ENCODE measurements at places on chromosomes 11 and 22. TPM values are rescaled to one million over a fixed set of nuclear protein-coding genes. Genes with fewer than 3 reads are reported as not detected.
A peak's percentile ranks its signal among the peaks of the same experiment; 100 is the strongest.

GRCh38 chr11:85875505-85875904, 20.3 kb downstream of the CCDC83 start:
- peak; percentile 28 for DNase-seq

- no peak for DNase-seq
Observed at GRCh38 chr11:1792461-1792860, 28.7 kb upstream of the CTSD start.

- peak; percentile 49 for DNase-seq
Observed at GRCh38 chr11:118353084-118353710, 6.2 kb upstream of the UBE4A start.

DNA sequence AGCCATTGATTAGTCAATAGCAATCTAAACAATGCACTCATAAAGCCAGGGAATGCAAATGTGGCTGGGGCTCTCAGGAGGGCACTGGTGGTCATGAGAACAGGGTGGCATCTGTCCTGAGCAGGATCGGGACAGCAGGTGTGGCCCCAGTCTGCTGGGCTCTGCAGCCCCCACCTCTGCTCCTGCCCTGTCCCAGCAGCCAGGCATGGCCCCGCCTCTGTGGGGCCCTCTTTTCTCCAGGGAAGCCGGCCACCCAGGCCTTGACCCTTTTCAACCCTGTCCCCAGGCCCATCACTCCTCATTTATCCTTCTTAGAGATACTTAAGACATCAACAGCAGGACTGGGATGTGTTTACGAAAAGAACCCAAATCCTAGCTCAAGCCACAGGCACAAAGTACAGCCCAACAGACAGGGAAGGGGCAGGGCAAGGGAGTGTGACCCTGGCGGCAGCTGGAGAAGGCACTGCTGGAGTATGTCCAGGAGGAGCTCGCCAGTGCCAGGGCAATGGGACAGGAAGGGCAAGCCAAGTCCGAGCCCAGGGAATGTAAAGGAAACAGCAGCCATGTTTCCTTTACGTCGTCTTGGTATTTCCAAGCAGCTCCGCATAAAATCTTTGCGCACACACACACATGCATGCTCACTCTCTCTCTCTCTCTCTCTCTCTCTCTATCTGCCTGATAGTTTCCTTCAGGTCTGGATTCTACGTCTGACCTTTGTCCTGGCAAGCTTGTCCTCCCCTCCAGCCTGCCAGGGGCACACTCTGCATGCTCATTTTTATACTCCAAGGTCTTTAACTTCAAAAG, 59.9 kb downstream of the DGCR2 start:
- no peak for DNase-seq

DNA sequence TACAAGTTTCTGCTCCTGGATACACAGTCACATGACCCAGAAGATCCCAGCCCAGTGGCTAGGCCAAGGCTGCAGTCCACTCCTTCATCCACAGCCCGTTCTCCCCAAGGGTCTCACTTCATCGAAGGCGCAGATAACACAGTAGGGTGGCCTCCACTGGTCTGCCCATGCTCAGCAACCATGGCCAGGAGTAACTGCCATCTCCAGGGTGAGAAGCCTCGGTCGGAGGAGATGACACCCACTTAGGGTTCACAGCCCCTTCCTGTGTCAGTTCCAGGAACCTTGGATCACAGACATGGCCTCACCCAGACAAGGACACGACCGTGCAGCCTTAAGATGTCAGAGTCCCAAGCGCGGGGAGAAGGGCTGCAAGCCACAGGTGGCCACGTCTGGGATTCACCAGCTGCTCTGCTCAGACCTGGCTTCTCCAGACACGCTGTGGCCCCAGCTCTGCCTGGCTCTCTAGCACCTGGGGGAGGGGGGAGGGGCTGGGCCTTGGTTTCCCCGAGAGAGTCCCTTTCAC, 2.6 kb downstream of the BET1L start:
- no peak for DNase-seq

- peak; percentile 96 for DNase-seq
Observed at GRCh38 chr11:12017243-12017678, 8.8 kb upstream of the DKK3 start.

DNA sequence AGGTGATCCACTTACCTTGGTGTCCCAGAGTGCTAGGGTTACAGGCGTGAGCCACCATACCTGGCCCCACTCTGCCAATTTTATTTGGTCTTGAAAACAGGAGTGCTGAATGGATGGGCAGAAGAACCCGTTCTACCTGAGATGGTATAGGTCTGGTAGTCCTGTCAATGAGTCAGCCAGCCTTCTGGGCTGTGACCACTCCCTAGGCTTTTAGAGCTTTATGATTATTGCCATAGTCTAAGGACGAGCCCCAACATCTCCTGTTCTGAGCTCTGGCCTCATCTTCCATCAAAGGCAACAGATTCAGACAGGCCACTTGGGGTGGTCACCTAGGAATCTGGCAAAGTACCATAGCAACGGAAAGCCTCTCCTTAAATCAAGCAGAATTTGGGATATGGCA, 11.5 kb downstream of the ZDHHC5 start:
- no peak for DNase-seq

- peak; percentile 43 for DNase-seq
Observed at GRCh38 chr22:50526834-50527801, 1.7 kb upstream of the SCO2 start.

DNA sequence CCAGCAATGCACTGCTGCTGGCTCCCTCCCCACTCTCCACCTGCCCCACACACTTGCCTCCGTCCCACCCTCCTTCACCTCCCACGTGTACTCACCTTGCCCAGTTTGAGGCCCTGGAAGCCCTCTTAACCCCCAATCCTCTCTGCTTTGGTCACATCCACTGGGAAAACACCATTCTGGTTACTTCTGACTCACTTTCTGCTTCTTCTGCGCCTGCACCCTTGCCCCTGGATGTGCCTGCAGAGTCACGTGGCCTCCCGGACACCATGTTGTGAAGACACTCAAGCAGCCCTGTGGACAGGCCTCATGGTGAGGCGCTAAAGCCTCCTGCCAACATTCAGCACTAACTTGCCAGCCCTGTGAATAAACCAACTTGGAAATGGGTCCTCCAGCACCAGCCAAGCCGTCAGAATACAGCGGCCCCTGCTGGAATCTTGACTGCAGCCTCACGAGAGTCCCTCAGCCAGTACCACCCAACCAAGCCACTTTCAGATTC, 2.6 kb upstream of the NAALADL1 start:
- DNase-seq, result peak; percentile 19

DNA sequence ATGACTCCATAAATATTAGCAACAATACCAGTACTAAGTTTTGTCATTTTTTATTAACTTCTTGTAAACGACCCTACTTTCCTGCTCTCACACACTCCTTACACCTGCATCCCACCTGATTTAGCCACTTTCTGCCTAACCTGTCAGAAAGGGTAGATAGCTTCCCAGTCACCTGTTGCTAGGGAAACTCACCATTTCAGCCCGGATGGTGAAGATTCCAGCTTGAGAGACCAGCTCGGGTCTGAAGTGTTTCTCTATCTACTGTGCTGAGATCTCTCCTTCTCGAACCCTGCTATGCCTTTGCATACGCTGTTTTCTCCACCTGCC, at the start of gene PARVG:
Gene PARVG (plus strand): TSS at position 220 of the 327 bp plus-strand sequence. CDS start 2,405 bp downstream, outside the sequence.
- DNase-seq, result no peak

DNA sequence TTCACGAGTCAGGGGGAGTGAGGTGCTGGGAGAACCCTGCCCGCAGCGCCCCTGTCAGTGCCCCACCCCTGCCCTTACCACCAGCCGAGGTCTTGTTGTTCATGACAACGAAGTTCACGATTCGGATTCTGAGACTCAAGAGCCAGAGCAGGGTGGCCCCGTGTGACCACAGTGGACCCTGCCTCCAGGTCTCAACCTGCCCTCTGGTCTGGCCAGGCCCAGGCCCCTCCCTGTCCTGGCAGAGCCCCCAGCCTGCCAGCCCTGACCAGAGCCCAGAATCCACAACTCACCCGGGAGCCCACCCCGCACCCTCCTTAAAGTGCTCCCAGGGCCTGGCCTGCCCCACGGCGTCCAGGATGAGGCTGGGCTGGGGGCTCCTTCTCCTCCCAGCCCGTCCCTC, 9.9 kb downstream of the ANO9 start:
- no peak for DNase-seq

GRCh38 chr11:78647986-78648875, 73.6 kb upstream of the NARS2 start:
- no peak for DNase-seq

GRCh38 chr11:30260813-30261212, 30.0 kb downstream of the FSHB start:
- DNase-seq, result no peak

GRCh38 chr22:30720263-30720837, 25.7 kb downstream of the OSBP2 start:
- no peak for DNase-seq

DNA sequence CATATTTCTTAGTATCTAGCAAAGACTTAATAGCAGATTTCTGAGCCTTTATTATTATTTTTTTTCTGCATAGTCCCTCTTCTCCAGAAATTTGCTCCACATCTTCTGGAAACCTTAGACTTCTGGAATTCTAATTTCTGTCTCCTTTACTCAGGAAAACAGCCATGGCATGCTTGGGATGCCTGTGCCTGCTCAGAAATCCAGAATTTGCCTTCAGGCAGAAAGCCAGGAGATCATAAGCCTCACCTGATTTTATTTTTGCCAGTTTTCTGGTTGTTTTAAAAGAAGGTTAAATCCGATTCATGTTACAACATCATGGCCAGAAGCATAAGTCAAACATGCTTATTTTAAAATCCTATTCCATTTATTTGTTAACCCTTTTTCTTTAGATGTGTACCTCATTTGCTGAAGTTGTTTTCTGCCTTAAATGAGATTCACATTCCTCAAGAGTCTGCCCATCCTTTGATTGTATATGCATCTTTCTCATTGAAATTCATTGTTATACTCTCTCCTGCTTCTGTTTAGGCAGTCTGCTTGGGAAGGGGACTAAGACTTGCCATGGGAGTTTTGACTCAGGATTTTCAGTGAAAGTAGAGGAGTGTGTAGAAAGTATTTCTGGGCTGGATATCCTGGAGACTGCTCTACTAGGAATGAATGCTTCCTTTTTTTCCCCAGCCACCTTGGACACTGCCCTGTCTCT, 37.1 kb downstream of the SIK2 start:
- peak; percentile 27 for DNase-seq

DNA sequence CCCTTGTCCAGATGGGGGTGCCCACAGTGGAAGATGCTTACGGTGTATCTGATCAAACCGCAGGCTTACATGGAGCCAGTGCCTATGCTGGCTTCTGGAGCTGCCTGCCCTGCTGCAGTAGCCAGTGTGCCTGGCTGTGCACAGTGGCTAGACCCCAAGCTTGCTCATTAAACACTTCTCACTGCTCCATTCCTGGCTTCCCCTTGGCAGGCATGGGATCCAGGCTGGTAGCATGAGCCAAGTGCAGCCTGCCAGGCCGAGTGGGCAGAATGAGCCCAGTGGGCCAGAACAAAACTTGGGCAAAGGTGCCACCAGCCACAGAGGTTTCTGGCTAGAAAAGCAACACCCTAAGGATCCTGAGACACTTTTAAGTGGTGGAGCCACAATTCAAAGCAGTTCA, 55.4 kb upstream of the B3GNT6 start:
- no peak for DNase-seq

GRCh38 chr22:17841836-17842235, 67.6 kb upstream of the BID start:
- DNase-seq, result no peak

- no peak for DNase-seq
Observed at GRCh38 chr11:125102510-125102909, 8.9 kb downstream of the TMEM218 start.

DNA sequence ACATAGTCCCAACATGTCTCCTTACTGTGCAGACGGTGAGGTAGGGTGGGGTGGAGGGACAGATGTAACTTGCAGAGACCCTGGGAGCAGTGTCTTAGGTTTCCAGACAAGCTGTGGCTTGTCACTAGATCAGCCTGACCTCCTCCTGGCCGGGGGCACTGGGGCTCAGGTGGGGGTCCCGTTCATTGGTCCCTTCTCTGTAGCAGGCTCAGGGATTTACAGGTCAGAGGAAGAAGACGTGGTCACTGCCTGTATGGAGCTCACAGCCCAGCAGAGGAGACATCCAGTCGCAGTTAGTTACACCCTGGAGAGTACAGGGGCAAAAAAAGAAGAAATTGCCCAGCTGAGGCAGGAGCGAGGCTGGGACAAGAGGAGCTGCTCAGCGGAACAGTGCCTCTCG, 22.0 kb upstream of the TUB start:
- DNase-seq, result no peak

DNA sequence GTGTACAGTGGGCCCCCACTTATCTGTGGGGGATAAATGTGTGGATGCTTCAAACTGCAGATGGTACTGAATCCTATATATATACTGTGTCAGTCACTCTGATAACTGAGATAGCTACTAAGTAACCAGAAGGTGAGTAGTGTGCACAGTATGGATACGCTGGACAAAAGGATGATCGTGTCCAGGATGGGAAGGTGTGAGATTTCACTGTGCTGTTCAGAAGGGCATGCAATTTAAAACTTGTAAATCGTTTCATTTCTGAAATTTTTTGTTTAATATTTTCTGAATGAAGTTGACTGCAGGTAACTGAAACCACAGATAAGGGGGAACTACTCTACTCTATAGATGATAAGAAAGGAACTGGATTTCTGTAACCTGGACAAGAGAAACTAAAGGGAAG, 52.1 kb upstream of the SESN3 start:
- no peak for DNase-seq

GRCh38 chr11:93407777-93408401, 77.3 kb downstream of the DEUP1 start:
- DNase-seq, result peak; percentile 1

DNA sequence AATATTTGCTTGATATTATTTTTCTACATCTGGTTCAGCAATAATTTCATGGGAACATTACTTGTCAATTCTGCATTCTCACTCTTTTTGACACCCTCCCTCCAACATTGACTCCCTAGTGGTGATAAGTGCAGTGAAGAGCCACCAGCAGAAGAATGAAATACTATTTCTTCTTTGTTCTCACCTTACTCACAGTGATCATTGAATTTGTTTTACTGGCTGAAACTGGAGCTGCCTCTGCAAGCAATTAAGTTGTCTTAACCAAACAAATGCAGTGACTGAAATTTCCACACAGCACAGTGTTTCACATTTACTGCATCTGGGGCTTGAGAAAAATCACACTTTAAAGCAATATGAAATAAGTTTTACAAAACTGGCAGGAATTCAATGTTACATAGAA, 189.8 kb downstream of the JRKL start:
- no peak for DNase-seq

CHST1 gene
- total RNA-seq, result 0.82 TPM

CATSPERZ gene
- not detected for total RNA-seq

GDPD4 gene
- not detected for total RNA-seq

TENM4 gene
- 26.4 TPM for total RNA-seq

PATE4 gene
- total RNA-seq, result not detected

PKDREJ gene
- total RNA-seq, result 0.09 TPM

MADD gene
- total RNA-seq, result 23.7 TPM

POU2AF2 gene
- not detected for total RNA-seq

WBP2NL gene
- 1.6 TPM for total RNA-seq

SLC22A8 gene
- total RNA-seq, result not detected

MPEG1 gene
- not detected for total RNA-seq

TBX1 gene
- total RNA-seq, result 2.8 TPM

Measured in fibroblast of the aortic adventitia (primary cell).